ENCODE measurements at places on chromosomes 13 and 19. TPM values are rescaled to one million over a fixed set of nuclear protein-coding genes. Genes with fewer than 3 reads are reported as not detected.
A peak's percentile ranks its signal among the peaks of the same experiment; 100 is the strongest.

NUMBL gene
- 14.5 TPM for total RNA-seq

DNA sequence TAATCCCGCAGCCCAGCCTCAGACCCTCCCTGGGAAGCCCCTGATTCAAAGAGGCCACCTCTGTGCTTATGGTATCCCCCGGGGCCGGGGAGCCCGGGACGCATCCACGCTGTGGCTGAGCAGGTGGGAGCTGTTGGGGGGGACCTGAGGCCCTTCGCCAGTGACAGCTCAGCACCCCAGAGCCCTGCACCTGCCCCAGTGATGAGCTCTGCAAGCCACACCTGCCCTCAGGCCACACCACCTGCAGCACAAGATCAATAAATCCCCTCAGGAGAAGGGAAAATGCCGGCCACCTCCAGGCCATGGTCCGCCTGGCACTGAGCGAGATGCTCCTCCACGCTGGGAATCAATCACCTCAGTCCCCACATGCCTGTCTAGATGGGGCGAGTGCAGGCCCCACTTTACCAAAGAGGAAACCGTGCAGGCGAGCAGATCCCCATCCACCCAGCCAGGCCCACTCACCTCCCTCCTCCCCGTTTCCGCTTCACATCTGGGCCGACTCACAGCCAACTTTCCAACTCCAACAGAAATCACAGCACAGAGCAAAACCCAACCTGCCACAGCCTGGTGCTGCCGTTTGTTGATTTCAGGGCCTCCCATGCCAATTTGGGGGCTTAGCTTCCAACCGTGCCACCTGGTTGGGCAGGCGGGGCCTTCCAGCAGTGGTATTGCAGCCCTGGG is 12.8 kb downstream of the MOB3A start:
- peaks cover 4% of the 10 kb centered on the region for H3K4me1 ChIP-seq
- no peaks in the 10 kb centered on the region for H3K27me3 ChIP-seq
- no peaks in the 10 kb centered on the region for H3K36me3 ChIP-seq
- H3K27ac ChIP-seq = no peak overlapping the region
- no peak overlapping the region for H3K4me3 ChIP-seq

GRCh38 chr13:73337532-73337931 is 278.7 kb downstream of the KLF5 start:
- peak overlapping the region; percentile 100 for H3K27ac ChIP-seq
- H3K36me3 ChIP-seq = no peaks in the 10 kb centered on the region
- no peak for DNase-seq
- H3K27me3 ChIP-seq = no peaks in the 10 kb centered on the region
- peaks cover 69% of the 10 kb centered on the region for H3K4me1 ChIP-seq

- peaks cover 35% of the 10 kb centered on the region for H3K4me1 ChIP-seq
- peaks cover 31% of the 10 kb centered on the region for H3K36me3 ChIP-seq
- peak; percentile 34 for DNase-seq
- H3K27ac ChIP-seq = no peak overlapping the region
- no peak overlapping the region for H3K4me3 ChIP-seq
- no peaks in the 10 kb centered on the region for H3K27me3 ChIP-seq
Measured at GRCh38 chr19:46728693-46729339, 11.9 kb upstream of the PRKD2 start.

Data from PC-3 (cell line).